ENCODE measurements at places on chromosomes 5 and 9.
A peak's percentile ranks its signal among the peaks of the same experiment; 100 is the strongest.

GRCh38 chr5:180112181-180112861 is 40.8 kb upstream of the RNF130 start:
- DNase-seq: no peak

DNA sequence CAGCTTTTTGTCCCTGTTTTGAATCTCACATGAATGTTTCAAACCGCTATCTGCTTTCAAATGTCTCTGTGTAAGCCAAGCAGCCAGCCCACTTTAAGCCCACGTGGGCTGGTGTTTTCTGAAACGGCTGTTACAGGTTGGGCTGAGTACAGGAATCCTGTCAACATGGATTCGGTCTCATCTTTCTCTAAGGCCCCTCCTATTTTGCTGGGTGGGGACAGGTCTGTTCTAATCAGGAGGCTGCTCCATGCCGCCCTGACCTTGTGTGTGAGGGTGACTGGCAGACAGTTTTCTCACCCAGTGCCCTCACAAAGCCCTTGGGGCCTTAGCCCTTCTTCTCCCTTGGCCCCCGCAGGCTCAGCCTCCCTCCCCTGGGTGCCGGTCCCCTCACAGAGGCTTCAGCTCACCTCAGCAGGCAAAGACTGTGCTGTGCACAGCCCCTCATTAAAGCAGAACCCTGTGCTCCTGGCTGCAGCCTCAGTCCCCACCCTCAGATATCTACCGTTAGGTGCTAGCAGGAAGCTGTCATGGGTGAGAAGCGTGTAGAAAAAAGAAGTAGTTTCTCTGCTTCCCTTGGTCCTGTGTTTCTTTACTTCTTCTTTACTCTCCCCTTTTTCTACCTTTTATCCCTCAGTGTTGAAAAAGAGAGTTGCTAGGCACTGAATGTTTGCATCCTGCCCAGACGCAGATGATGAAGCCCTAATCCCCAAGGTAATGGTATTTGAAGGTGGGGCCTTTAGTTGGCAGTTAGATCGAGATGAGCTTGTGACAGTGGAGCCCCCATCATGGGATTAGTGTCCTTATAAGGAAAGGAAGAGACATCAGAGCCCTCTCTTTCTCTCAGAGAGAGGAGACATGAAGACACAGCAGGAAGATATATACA is 205.7 kb downstream of the ADAMTS12 start:
- no peak for DNase-seq

DNA sequence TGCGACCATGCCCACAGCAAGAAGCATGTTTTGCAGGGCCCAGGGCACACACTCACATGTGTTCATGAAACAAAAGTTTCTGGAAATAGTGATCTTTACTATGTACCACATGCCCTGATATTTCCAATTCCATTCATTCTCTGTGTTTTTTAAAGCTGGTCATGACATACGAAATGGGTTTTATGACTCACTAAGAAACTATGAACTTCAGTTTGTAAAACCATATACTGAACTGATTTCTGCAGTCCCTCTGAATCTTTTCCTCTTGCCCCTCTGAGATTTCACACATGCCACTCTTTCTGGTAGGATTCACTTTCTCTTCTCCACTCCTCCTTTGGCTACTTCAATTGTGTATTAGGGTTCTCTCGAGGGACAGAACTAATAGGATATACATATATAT is 416.1 kb upstream of the TRPC7 start:
- no peak for DNase-seq

- DNase-seq: peak; percentile 39
Measured at GRCh38 chr9:85401998-85402397, 339.8 kb downstream of the AGTPBP1 start.

- no peak for DNase-seq
Measured at GRCh38 chr9:124134526-124134925, 123.0 kb downstream of the LHX2 start.

- no peak for DNase-seq
Measured at GRCh38 chr9:135479469-135480052, at the start of gene PPP1R26. Gene PPP1R26, plus strand, starts transcription at chr9:135479782. Its CDS starts 4,729 bp downstream, at chr9:135484511.

DNA sequence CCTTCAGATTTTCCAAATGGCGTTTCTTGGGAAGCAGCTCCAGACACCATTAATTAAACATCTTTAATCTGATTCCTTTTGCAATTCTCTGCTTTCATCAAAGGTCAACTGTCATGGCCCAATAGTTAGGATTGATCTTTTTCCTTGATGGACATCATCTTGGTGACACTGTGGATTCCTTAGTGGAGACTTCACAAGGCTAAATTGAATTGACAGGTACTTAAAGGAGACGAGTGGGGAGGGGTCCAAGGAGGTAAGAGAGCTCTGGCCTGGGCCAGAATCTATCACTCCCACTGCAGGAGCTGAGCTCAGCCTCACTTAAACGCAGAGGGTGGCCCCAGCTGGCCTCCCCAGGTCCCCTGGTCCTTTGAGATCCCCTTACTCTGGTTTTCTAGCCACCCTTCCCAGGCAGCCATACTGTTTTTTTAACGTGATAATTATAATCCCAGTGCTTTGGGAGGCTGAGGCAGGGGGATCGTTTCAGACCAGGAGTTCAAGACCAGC is 9.9 kb upstream of the HMCN2 start:
- DNase-seq: no peak

Data from COLO829 (cell line).